CD4-positive, alpha-beta T cell treated with Interleukin-2 at 100 ng/mL for 4 hours (primary cell): ENCODE measurements at places on chromosomes 7 and 10.

- DNase-seq = no peak
Observed at GRCh38 chr7:84232646-84233045, 38.1 kb upstream of the SEMA3A start.

- no peak for DNase-seq
Observed at GRCh38 chr10:102633848-102634247, 10.4 kb upstream of the TRIM8 start.

DNA sequence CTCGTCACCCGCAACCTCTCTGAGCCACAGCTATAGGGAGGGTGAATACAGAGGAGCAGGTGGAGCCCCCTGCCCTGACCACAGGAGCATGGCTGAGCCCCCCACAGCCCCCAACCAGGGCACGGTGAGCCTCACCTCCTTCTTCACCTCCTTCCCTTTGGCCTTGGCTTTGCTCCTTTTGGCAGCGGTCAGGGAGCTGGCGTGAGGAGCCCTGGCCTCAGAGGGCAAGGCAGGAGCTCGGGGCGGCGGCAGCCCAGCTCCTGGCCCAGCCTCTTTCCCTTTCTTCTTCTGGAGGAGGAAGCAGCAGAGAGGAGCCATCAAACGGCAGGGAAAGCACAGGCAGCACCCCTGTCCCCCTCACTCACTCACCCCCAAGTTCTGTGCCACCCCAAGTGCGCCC, 42.2 kb downstream of the SLC29A4 start:
- no peak for DNase-seq

GRCh38 chr10:110273474-110273873, 31.2 kb downstream of the SMNDC1 start:
- peak; percentile 26 for DNase-seq

GRCh38 chr10:47184724-47185330, 115.2 kb upstream of the GDF10 start:
- no peak for DNase-seq

- DNase-seq = no peak
Observed at GRCh38 chr10:132858121-132859081, 72.5 kb upstream of the NKX6-2 start.

- no peak for DNase-seq
Observed at GRCh38 chr7:5580714-5581395, 157.2 kb upstream of the TNRC18 start.

GRCh38 chr10:125441151-125441550, 241.8 kb downstream of the TEX36 start:
- no peak for DNase-seq

GRCh38 chr10:43200538-43201390, 62.5 kb downstream of the CSGALNACT2 start:
- DNase-seq = no peak

DNA sequence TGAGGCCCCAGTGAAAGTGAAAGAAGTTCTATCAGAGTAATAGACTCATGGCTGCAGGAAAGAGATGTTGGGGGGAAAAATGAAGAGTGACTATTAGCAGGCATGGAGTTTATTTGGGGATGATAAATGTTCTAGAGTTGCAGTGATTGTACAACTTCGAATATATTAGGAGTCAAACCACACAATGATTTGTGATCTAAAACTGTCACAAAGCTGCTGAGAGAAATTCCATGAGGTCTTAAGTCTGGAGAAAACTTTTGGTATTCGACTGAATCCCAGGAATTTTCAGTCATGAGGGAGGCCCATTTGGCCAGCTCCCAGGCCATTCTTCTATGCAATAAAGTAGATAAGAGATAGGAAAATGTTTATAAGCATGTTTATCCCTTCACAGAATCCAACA, 55.9 kb upstream of the UNC5B start:
- DNase-seq = no peak

GRCh38 chr10:35506741-35507140, 98.4 kb upstream of the GJD4 start:
- no peak for DNase-seq

GRCh38 chr7:95649546-95649945, 53.2 kb upstream of the PDK4 start:
- DNase-seq = no peak

- DNase-seq = no peak
Observed at GRCh38 chr7:28732071-28732869, 225.9 kb downstream of the TRIL start.

DNA sequence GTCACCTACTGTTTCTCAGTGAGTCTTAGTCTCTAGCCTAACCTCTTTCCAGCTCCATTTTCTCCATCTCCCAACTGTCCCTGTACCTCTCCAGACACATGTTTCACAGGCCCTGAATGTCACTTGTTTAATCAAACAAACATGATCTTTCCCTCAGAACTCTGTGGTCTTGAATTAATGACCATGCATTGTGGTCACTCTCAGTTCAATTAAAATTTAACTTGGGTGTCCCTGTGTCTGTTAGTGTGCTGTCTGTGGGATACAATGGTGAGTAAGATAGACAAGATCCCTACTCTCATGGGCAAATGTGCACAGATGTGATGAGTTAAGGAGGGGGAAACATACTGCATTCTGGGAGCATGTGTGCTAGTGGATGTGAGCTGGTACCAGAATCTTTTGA, 65.0 kb downstream of the RBM33 start:
- DNase-seq = no peak

- DNase-seq = no peak
Observed at GRCh38 chr7:29950480-29950879, 39.1 kb downstream of the SCRN1 start.

- DNase-seq = no peak
Observed at GRCh38 chr7:152699079-152699478, 23.1 kb upstream of the XRCC2 start.

GRCh38 chr7:40073239-40073638, 61.2 kb downstream of the MPLKIP start:
- no peak for DNase-seq

DNA sequence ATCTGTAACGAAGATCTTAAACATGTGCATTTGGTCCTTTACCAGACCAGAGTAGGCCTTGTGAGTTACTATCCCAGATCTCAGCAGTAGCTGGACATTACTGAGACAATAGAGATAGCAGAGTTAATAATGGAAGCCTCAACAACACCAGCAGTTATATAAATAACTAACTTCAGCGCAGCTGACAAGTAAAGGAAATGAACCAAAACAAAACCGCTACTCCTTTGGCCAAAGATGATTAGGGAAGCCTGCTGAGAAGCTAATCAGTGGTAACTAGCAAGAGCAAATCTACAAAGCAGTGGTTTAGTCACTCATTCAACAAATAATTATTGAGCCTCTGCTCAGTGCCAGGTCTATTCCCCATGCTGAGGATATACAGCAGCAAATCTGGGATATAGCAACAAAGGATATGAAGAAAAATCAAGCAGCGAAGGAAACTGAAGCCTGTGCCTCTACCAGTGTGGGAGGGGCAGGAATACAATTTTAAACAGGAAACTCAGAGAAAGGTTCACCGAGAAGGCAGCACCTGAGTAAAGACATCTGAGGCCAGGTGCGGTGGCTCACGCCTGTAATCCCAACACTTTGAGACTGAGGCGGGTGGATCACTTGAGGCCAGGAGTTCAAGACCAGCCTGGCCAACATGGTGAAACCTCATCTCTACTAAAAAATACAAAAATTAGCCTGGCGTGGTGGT, 103.6 kb downstream of the ELMO1 start:
- no peak for DNase-seq

- DNase-seq = no peak
Observed at GRCh38 chr10:92146107-92146506, 144.8 kb downstream of the CPEB3 start.

DNA sequence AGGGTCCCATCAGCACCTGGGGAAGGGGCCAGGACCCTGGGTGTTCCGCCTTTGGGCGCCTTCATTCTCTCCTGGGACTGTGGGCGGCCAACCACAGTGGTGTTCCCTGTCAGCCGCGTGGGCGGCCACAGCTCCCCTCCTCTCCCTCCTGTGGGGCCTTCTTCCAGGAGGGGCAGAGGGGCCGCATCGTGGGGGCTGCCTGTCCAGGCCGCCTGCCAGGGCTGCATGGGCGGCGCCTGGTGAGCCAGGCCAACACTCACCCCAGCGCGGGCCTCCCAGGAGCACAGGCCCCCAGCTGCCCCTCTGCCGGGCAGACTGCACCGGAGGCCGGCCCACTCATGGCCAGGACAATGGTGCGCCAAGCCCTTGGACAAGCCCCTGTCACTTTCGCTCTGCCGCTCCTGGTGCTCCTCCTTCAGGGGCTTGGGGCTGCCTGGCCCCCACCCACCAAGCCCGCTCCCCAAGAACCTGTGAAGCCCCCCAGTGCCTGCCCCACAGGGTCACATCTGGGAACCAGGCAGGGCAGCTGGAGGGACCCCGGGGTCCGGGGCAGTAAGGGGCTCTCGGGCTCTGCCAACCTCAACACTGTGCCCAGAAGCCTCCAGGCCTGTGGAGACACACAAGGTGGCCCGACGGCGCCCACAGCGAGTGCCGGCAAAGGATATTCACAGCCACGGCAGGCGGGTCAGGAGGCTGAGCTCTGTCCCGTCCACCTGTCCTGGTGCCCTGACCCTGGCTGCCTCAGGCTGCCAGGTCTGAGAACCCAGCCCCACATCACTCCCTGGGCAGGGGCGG, 42.8 kb downstream of the AP5Z1 start:
- DNase-seq = no peak

GRCh38 chr10:1132584-1132983, 76.4 kb downstream of the WDR37 start:
- no peak for DNase-seq

- DNase-seq = no peak
Observed at GRCh38 chr7:124411796-124412195, 353.8 kb downstream of the GPR37 start.

- DNase-seq = no peak
Observed at GRCh38 chr7:50980411-50980810, 197.7 kb upstream of the GRB10 start.

DNA sequence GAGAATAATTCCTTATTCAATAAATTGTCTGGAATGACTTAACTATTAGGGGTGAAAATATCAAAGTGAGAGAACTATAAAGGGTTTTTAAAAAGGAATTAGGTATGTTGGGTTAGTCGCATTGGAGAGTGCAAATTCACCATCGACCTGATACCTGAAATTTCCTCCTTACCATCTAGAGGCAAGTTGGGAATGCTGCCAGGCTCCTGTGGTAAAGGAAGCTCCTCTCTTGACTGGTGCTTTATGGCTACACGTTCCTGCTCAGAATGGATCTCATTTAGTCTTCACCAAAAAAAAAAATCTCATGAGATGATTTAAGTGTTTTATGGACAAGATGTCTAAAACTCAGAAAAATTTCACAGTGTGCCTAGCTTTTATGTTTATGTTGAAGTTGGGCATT, 129.8 kb downstream of the EGFR start:
- no peak for DNase-seq

GRCh38 chr7:107622429-107622828, 38.2 kb upstream of the SLC26A4 start:
- no peak for DNase-seq

DNA sequence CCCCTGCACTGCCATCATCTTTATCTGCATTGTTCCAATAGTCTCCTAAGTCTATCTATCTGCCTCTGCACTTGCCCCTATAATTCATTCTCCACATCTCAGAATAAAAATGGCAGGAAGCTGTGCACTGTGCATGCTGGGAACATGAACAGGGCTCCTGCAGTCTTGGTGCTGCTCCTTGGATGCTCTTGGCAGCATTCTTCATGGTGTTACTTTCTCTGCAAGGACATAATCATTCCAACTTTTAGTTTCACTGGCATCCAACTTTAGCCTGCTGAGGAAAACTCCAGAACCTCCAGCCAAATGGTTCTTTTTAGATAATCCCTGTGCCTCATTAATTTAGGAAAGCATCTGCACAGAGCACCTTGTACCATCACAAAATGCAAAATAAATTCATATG, 208.3 kb downstream of the STK31 start:
- no peak for DNase-seq

DNA sequence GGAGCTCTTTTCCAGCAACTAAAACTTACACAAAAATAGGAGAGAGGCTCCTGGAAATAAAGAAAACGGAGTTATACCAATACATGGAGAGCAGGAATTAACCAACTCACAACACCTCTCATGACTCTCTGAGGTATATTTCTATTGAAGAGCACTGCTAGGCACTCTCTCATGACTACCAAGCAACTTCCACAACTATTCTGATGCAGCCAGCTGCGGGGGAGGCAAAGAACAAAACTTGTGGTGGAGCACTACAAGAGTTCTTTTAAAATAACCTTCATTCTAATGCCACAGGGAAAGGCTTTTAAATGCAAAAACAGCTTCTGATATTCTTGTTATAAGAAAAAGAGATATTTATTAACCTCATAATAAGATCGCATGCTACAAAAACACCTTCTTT, 140.7 kb downstream of the SLC25A13 start:
- no peak for DNase-seq

DNA sequence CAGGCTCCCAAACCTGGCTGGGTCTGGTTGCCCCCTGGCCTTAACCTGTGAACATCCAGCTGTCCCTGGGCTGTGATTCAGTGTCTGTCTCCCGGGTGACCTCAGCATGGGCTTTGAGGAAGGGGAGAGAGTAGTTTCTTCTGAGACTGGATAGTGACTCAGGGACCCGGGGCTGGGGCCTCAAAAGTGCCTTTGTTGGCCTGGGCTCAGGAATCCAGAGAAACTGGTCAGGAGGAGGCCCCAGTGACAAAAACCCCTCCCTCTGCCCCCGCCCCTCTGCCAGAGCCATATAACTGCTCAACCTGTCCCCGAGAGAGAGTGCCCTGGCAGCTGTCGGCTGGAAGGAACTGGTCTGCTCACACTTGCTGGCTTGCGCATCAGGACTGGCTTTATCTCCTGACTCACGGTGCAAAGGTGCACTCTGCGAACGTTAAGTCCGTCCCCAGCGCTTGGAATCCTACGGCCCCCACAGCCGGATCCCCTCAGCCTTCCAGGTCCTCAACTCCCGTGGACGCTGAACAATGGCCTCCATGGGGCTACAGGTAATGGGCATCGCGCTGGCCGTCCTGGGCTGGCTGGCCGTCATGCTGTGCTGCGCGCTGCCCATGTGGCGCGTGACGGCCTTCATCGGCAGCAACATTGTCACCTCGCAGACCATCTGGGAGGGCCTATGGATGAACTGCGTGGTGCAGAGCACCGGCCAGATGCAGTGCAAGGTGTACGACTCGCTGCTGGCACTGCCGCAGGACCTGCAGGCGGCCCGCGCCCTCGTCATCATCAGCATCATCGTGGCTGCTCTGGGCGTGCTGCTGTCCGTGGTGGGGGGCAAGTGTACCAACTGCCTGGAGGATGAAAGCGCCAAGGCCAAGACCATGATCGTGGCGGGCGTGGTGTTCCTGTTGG, at the start of gene CLDN4:
TSS of gene CLDN4 (plus strand) at position 316 of the 903 bp plus-strand sequence. CDS start at position 522, 206 bp downstream.
- no peak for DNase-seq

DNA sequence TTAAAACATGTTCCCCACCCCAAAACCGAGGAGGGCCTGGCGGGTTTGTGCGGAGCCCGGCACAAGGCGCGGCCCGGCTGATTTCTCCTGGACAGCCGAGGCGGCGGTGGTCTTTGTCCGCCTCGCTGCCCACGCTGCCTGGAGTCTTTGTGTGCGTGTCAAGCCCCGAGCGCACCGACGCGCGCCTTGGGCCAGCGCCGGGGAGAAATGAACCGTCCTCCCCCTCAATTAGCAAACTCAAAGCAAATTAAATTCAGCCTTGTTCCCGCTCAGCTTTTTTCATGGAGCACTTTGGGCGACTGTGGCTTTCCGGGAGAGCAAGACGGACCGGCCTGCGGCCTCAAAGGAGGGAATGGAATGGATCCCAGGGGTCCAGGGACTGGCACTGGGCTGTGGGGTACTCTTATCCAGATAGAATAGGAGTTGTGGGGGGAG, 4.1 kb downstream of the EMX2 start:
- no peak for DNase-seq

- peak; percentile 10 for DNase-seq
Observed at GRCh38 chr7:2862831-2863361, 18.8 kb upstream of the GNA12 start.
